Upper lobe of right lung (tissue), 1 donor: ENCODE measurements at places on chromosomes 11 and 22.

- H3K27me3 ChIP-seq: no peaks in the 10 kb centered on the region
- no peak overlapping the region for H3K27ac ChIP-seq
These were observed 6.9 kb upstream of the NAA40 start for GRCh38 chr11:63931876-63932275.

DNA sequence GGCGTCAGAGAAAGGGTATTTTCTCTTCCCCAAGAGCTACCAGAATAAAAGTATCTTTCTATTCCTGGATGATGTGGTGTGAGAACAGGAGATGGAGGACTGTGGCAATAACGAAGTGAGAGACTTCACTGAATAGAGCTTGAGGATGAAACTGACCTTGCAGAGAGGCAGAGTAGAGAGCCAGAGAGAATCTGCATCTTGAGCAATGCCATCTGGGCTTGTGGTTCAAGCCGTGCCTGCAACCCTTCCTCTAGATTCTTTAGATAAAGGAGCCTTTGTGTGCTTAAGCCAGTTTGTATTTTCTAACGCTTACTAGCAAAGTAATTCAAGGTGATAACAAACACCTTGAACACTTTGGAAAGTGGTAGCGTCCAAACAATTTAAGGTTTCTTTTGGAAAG lies 2.2 kb downstream of the ME3 start:
- H3K4me1 ChIP-seq: peaks cover 16% of the 10 kb centered on the region
- DNase-seq: no peak
- H3K27me3 ChIP-seq: no peaks in the 10 kb centered on the region
- no peaks in the 10 kb centered on the region for H3K36me3 ChIP-seq
- no peak overlapping the region for H3K27ac ChIP-seq

DNA sequence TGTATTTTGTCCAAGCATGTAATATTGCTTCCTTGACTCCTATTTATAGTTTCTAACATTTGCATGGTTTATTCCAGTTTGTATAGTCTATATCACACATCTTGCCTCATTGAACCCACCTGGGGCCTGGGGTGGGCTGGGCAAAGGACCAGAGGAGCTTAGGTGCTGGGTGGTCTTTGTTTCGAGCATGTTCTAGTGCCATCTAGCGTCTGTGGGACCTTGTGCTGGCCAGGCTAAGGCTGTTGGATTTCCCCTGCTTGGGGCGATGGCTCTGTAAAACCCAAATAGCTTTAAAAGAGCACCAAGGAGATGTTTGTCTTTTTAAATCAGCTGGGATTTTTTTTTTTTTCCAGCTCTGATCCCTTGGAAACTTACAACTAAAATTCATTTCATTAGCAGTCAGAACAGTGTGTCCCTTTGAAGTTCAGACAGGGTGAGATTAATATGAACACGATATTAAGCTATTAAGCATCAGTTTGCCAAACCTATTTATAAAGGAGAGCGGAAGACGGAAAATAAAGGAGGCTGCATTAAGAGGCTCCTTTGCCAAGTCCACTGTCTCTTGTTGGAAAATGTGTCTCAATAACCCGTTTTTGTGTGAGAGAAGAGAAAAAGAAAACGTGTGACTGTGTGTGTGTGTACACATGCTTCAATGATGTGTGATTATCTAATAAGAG lies 157.4 kb downstream of the COMMD9 start:
- H3K4me3 ChIP-seq: no peak overlapping the region
- H3K27ac ChIP-seq: no peak overlapping the region
- no peaks in the 10 kb centered on the region for H3K36me3 ChIP-seq
- H3K27me3 ChIP-seq: no peaks in the 10 kb centered on the region
- no peaks in the 10 kb centered on the region for H3K4me1 ChIP-seq

DNA sequence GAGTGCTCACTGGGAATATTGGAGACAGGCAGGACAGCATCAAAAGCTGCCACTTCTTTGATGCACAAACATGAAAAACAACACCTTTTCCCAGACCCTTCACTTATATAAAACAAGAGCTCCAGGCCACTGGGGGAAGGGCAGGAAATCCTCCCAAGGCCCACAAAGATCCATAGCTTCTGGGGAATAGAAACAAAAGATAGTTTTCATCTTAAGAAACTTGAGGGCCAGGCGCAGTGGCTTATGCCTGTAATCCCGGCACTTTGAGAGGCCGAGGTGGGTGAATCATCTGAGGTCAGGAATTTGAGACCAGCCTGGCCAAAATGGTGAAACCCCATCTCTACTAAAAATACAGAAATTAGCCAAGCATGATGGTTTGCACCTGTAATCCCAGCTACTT lies 15.3 kb downstream of the RTL6 start:
- no peak overlapping the region for H3K27ac ChIP-seq
- H3K27me3 ChIP-seq: no peaks in the 10 kb centered on the region
- no peaks in the 10 kb centered on the region for H3K36me3 ChIP-seq
- no peaks in the 10 kb centered on the region for H3K4me1 ChIP-seq

- no peak for DNase-seq
- no peaks in the 10 kb centered on the region for H3K27me3 ChIP-seq
- H3K27ac ChIP-seq: peak overlapping the region; percentile 55
- H3K4me1 ChIP-seq: peaks cover 43% of the 10 kb centered on the region
These were observed 6.2 kb downstream of the SBF1 start for GRCh38 chr22:50468626-50469025.

DNA sequence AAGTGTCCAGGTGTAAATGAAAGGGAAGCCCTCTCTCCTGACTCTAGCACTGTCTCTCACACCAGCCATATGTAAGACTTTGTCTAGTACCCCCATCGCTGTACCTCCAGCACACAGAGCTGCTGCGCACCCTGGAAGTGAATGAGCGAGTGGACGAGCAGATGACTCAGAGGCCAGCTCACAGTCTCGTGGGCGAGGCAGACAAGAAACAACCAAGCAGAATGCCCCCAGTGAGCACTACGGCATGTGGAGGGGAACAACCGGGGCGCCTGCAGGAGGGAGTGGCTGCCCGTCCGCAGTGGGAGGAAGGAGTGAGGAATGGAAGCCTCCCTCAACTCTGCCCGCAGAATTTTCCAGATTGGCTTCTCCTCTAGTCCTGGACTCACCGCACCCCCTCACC lies 46.4 kb downstream of the MCM5 start:
- no peak overlapping the region for H3K27ac ChIP-seq
- peaks cover 6% of the 10 kb centered on the region for H3K4me1 ChIP-seq
- H3K4me3 ChIP-seq: no peak overlapping the region

- no peak overlapping the region for H3K4me3 ChIP-seq
- no peak for DNase-seq
- H3K27me3 ChIP-seq: peaks cover 23% of the 10 kb centered on the region
- H3K4me1 ChIP-seq: no peaks in the 10 kb centered on the region
These were observed 105.1 kb upstream of the B3GAT1 start for GRCh38 chr11:134517115-134517514.

DNA sequence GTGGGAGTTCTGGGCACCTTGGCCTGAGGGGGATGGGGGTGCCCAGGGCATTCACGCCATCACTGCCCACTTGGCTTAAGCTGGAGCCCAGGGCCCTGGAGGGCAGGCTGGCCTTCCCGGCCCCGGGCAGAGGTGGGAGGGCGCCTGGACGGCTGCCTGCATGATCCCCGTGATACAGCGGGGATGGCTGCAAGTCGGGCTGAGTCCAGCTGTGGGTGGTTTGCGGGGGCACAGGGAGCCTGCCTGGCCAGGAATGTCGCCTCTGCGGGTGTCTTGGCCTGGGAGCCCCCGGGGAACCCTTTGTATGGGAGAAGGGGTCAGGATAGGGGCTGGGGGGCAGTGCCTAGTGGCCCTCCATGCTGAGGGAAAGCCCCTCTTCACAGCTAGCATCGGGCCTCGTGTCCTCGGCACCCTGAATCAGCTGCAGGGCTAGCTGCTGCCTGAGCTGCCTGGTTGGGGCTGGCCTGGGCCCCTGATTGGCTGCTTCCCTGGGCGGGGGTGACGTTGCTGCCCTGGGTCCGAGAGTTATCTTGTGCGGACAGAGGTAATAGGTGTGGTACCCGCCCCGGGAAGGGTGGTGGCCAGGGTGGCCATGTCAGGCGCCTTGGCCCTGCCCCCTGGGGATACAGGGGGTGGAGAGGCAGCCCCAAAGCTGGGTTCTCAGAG lies 8.3 kb downstream of the BRSK2 start:
- DNase-seq: no peak
- peaks cover 44% of the 10 kb centered on the region for H3K27me3 ChIP-seq
- H3K4me3 ChIP-seq: no peak overlapping the region
- no peaks in the 10 kb centered on the region for H3K36me3 ChIP-seq
